ENCODE measurements at places on chromosomes 13 and 19.
A peak's percentile ranks its signal among the peaks of the same experiment; 100 is the strongest.

DNA sequence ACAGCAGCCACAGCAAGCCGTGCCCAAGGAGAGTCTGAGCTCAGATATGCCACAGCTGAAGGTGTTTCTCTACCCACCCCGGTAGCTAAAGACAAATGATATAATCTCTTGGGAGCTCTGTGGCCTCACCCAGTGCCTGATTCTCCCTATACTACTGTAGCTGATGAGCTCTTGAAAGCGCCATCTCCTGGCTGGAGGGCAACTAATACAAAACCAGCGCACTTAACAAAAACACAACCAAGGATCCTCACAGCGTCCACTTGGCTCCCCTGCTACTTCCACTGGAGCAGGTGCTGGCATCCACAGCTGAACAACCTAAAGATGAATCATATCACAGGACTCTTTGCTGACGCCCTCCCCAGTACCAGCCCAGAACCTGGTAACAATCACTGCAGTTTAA is 1212.0 kb downstream of the PCDH17 start:
- no peak for DNase-seq

DNA sequence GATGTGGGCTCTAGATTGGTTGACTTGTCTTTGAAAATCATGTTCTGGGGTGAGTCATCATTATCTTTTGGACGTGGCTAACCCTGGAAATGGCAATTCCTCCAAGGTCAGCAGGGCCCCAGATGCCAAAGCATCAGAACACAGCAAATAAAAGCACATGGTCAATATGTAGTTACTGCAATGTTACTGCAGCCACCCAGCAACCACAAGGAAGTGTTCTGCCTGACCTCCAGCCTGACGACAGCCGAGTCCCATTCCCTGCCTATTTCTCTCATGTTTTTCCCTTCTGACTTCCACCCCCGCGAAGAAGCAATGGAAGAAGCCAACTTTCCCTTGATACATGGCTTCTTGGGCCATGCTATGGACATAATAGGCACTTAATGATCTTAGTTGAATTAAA is 577.9 kb downstream of the IRS2 start:
- no peak for DNase-seq

DNA sequence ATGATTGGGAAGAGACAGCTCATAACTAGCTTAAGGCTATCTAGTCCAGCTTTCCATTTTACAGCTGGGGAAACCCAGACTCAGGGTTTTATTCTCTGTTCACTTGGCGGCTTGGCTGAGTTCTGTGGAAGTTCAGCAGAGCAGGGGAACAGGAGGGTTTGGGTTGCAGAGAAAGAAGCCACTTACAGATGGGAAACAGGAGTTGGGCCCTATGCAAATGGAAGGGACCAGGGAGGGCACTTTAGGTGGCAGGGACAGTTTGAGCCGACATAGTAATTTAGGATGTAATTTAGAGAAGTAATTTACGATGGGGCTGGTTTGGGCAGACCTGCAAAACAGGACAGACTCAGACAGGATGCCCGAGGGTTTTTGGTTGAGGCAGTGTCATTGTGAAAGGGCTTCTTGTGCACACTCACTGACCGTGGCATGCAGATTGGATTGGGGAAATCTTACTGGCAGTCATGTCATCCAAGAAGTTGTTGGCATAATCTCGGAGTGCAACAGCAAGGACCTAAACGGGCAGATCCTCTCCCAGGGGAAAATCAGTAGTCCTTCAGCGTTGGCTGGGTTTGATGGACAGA is 47.3 kb upstream of the GPR183 start:
- DNase-seq: peak; percentile 33

DNA sequence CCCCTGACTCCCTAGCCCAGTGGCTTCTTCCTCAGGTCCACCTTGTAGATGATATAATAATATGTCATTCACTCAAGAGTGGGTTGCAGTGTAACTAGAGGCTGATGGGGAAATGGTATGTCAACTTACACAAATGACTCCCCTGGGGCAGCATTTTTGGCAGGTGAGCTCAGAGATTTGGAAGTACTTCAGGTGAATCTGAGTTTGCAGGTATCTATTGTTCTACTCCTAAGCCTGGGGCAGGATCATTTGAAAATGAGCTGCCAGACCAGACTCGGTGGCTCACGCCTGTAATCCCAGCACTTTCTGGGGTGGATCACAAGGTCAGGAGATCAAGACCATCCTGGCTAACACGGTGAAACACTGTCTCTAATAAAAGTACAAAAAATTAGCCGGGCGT is 11.6 kb upstream of the CNMD start:
- DNase-seq: no peak

DNA sequence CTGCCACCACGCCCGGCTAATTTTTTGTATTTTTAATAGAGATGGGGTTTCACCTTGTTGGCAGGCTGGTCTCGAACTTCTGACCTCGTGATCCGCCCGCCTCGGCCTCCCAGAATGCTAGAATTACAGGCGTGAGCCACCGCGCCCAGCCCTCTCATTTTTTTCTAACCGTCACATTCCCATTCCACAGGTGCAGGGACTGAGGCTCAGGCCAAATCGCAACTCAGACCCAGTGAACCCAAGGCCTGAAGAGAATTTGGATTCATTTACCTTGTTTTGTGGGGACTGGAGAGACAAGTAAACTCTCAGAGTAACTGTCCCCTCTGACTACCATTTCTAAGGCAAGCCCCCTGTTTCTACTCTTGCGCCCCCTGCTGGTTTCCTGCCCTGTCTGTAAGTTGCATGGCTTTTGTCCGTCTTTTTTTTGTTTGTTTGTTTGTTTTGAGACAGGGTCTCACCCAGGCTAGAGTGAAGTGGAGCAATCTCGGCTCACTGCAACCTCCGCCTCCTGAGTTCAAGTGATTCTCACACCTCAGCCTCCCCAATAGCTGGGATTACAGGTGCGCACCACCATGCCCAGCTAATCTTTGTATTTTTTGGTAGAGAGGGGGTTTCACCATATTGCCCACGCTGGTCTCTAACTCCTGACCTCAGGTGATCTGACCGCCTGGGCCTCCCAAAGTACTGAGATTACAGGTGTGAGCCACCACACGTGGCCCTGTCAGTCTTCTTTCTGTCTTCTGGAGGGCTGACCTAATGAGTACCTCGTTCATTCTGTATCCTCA is 2.3 kb upstream of the STRN4 start:
- DNase-seq: peak; percentile 75
